ENCODE measurements at places on chromosomes 5 and 9.

DNA sequence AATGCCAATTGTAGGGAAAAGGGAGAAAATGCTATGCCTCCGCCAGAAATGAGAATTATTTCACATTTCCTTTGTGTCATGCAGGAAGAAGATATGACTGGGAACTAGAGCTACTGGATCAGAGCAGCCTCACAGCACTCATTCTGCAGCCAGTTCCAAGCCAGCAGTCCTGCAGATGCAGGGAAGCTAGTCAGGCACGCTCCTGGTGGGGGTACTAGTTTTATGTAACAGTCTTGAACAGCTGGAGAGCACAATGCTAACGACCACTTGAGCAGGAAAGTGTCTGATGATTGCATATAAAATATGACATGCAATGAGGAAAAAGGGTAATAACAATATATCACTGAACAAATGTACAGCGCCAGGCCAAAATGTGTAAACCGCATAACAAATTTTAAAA, 21.7 kb downstream of the CDH10 start:
- DNase-seq, result no peak

GRCh38 chr9:136239135-136239982, 6.3 kb downstream of the QSOX2 start:
- DNase-seq, result no peak

DNA sequence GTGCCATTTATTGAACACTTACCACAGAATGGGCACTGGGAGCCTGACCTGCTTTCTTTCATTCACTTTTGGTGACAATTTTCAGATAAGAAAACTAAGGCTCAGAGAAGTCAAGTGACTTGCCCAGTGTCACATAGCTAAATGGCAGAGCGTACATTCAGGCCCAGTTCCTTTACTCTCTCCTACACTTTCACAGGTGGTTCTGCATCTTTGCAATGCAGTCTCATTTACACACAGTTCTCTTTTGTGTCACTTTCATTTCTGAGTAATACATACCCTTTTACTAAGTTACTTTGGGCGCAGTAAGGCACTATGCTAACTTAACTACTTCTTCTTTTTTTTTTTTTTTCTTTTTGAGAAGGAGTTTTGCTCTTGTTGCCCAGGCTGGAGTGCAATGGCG, 8.3 kb downstream of the NFIL3 start:
- peak; percentile 63 for DNase-seq

GRCh38 chr5:116418016-116418415, 156.6 kb downstream of the SEMA6A start:
- DNase-seq, result no peak

DNA sequence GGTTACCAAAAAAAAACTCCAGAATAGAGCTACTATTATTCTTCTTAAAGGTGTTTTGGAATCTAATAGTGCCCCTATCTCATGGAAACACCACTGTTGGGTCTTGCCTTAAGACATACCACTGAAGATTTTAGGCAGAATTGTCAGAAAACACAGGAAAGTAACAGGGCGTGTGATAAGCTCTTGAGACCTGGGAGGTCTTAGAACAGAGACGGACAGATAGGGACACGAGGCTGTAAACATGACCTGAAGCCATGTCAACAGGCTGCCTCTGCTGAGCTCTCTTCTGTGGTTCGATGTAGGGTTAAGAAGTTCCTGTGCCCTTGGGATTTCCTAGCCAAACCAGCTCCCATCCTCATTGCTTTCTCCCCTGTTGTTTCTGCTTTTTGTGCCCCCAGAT, 69.3 kb downstream of the CTSL start:
- DNase-seq, result no peak

DNA sequence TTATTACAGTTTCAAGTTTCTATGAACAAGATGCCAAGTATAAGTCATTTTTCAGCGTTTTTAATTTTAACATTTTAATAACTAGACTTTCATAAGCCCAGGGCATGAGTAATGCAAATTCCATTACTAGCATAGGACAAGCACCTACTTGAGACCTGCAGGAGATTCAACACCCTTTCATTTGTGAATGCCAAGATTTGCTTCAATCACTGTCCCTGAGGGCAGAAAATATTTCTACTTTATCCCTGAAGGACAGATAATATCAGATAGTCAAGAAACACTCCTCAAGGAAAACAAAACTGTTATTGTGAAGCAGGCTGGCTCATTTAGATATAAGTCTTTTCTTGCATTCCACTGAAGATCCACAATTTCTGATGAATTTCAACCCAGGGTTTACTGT, 27.7 kb upstream of the ZNF622 start:
- DNase-seq, result no peak

DNA sequence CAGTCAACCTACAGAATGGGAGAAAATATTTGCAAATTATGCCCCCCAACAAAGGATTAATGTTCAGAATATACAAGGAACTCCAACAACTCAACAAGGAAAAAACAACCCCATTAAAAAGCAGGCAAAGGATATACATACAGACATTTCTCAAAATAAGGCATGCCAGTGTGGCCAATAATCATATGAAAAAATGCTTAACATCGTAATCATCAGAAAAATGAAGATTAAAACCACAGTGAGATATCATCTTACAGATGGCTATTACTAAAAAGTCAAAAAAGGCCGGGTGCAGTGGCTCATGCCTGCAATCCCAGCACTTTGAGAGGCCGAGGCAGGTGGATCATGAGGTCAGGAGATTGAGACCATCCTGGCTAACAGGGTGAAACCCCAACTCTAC, 103.2 kb downstream of the KLHL3 start:
- DNase-seq, result no peak

- DNase-seq, result no peak
Measured at GRCh38 chr5:36251218-36251617, 9.5 kb upstream of the NADK2 start.

GRCh38 chr9:82242285-82242963, 253.9 kb downstream of the SPATA31D1 start:
- no peak for DNase-seq

DNA sequence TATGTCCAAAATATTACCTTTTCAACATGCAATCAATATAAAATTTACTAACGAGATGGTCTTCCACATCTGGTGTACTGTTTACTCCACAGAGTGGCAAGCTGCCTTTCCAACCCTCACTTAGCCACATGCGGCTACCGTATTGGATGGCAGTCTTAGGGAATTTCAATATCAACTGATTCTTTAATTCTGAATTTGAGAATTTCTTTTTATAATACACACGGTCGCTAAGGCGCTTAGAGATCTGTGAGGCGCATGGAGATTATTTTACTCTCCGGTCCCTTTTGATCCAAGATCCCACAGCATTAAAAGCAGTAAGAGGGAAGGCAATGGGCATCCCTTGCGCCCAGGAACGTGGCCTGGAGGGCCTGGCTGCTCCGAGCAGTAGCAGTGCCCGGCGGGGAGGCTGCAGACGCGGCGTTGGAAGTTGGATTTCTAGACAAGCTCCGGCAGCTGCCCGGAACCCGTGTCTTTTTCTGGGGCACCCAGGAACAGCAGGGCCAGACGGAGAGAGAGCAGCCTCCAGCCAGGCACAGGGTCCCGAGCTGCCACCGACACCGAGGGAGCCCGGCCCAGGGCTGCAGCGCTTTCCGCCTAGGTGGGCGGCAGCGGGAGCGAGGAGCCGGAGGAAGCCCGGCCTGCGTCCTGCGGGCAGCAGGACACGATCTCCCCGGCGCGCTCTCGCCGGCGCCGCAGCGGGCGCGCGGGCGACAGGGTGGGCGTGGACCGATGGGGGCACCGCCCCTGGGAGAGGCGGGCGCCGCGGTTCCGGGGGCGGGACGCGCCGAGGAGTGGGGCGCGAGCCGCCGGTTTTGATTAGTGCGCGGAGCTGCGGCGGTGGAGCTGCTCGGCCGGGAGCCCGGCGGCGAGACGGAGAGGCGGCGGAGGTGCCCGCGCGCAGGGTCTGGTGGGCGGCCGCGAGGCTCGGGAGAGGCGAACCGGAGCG, at the start of gene UGCG:
Gene UGCG (plus strand): TSS at position 819 of the 946 bp plus-strand sequence. CDS start 402 bp downstream, outside the sequence.
- peak; percentile 87 for DNase-seq

GRCh38 chr5:17174965-17175364, 42.5 kb upstream of the BASP1 start:
- no peak for DNase-seq

DNA sequence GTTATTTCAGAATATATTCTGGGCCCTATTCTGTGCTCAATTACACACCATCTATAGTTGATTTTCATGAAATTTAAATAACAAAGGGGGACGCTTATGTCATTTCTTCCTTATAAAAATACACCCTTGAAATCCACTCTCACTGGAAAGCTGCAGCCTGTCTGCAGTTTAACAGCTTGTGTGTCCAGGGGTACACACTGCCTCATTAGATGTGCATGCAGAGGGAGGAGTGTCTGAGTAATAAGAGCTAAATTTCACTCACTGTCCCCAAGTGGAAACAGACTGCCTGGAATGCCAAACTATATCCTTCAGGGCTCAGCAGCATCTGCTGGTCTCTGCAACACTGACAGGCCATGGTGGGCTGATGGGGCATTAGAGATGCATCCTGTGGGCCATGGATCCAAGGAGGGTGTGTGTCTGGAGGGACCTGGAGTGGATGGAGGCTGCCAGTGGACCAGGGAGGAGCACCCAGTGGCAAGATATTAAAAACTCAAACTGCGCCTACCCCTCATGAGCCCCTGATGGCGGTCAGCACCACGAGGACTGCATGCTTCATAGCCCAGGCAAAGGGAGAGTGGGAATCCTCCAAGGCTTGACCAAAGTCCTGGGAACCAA, 15.8 kb upstream of the TIFAB start:
- no peak for DNase-seq

- DNase-seq, result no peak
Measured at GRCh38 chr5:83494666-83495065, 23.1 kb downstream of the VCAN start.

DNA sequence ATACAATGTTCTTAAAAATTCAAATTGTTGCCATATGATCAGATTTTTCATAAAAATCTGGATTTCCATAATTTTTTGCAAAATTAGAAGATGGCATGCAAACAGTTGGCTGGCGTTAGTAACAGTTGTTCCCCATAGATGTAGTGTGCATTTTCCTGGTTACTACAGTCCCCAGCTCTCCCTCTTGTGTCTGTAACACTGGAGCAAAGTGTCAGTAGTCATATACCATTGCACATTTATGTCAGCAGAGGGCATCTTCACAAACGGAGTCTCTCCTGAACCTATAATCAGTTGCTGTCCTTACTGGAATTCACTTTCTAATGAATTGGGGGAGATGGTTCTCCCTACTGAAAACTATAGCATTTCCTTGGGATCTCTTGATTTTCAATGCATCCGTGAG, 44.7 kb upstream of the DMAC1 start:
- peak; percentile 15 for DNase-seq

- DNase-seq, result no peak
Measured at GRCh38 chr5:91077623-91078022, 305.5 kb downstream of the ARRDC3 start.

DNA sequence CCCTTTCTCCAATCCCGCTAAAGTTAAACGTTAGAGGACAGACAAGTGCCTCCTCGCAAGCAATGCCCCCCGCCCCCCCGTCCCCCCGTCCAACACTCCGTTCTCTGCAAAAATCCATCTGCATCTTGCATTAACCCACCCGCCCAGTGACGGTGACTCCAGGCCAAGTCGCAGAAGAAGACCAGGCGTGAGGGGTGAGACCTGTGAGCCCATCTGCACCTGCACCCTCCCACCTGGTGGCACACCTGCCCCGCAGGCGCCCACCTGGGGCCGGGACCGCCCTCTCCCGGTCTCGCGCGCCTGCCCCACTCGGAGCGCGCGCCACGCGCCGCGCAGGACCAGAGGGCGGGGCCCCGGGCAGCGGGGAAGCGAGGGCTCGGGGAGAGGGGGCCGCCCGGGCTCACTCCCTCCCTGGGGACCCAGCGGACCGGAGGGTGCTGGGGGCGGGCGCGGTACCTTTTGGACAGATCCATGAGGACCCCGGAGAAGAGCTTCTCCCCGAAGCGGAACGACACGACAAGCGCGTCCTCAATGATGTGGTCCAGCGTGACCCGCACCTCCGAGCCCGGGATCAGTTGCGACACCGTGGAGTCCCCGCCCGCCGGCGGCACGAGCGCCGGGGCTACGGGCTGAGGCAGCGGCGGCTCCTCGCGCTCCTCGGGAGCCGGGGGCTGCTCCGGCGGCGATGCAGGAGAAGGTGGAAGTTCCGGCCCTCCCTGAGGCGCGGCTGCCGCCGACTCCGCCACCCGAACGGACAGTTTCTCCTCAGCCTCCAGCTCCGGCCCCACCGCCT, 705 bp downstream of the PWWP2A start:
- peak; percentile 63 for DNase-seq

GRCh38 chr9:35164711-35165110, 2.9 kb downstream of the UNC13B start:
- no peak for DNase-seq

- DNase-seq, result no peak
Measured at GRCh38 chr9:86730163-86730928, 217.0 kb downstream of the GAS1 start.

- DNase-seq, result peak; percentile 27
Measured at GRCh38 chr5:146450002-146450401, 2.9 kb downstream of the TCERG1 start.

- no peak for DNase-seq
Measured at GRCh38 chr5:136057401-136058038, 28.7 kb downstream of the TGFBI start.

DNA sequence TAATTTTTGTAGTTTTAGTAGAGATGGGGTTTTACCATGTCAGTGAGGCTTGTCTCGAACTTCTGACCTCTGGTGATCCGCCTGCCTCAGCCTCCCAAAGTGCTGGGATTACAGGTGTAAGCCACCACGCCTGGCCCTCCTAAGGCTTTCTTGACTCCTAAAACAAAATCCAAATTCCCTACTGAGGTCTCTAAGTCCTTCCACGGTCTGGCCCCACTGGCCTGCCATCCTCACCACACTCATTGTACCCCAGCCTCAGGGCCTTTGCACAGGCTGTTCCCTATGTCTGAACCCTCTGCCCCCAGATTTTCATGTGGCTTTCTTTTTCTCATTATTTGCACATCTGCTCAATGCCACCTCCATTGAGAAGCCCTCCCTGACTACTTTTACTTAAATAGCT, 34.7 kb upstream of the MVB12B start:
- DNase-seq, result no peak

DNA sequence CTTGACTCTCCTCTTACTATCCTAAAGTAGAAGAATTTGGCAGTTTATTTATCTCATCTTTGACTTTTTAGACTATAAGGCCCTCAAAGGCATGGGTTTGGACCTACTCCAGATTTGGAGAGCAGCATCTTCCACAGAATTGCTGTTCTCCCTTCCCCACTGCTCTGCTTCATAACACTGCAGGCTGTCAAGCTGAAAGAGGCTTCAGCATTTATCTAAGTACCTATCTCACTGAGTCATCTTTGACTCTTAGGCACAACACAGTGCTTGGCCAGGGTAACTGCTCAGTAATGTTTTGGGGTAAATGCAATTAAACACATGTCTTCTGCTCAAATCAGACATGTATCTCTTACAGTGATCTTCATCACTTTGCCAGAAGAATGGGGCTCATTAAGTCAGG, 60.6 kb downstream of the GRIN3A start:
- no peak for DNase-seq

GRCh38 chr5:82614706-82615105, 336.6 kb upstream of the RPS23 start:
- DNase-seq, result no peak

DNA sequence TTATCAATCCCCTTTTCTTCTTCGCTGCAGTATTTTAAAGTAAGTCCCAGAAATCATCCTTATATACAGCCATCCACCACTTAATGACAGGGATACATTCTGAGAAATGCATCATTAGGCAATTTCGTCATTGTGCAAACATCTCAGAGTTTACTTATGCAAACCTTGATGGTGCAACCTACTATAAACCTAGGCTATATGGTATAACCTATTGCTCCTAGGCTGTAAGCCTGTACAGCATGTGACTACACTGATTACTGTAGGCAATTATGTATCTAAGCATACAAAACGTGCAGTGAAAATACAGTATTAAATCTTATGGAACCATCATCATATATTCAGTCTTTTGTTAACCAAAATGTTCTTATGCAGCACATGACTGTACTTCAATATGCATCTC, 36.8 kb downstream of the SAXO1 start:
- peak; percentile 4 for DNase-seq

Data from inflammatory macrophage treated with lipopolysaccharide for 1 hour (primary cell).